Upper lobe of right lung (tissue), 1 donor: ENCODE measurements at places on chromosomes 6 and 20. TPM values are rescaled to one million over a fixed set of nuclear protein-coding genes. Genes with fewer than 3 reads are reported as not detected.

- DNase-seq = no peak
- H3K36me3 ChIP-seq = no peaks in the 10 kb centered on the region
- H3K27ac ChIP-seq = no peak overlapping the region
- no peaks in the 10 kb centered on the region for H3K4me1 ChIP-seq
Observed at GRCh38 chr20:60123652-60124051, 165.4 kb downstream of the CDH26 start.

GRCh38 chr6:163645560-163645959 is 231.0 kb downstream of the QKI start:
- no peak overlapping the region for H3K4me3 ChIP-seq
- DNase-seq = no peak
- no peak overlapping the region for H3K27ac ChIP-seq
- no peaks in the 10 kb centered on the region for H3K27me3 ChIP-seq
- H3K4me1 ChIP-seq = no peaks in the 10 kb centered on the region
- no peaks in the 10 kb centered on the region for H3K36me3 ChIP-seq

- no peak overlapping the region for H3K27ac ChIP-seq
- H3K4me3 ChIP-seq = no peak overlapping the region
- DNase-seq = no peak
- no peaks in the 10 kb centered on the region for H3K36me3 ChIP-seq
Observed at GRCh38 chr20:43404878-43405277, 52.8 kb upstream of the SRSF6 start.

- no peak overlapping the region for H3K27ac ChIP-seq
- no peaks in the 10 kb centered on the region for H3K4me1 ChIP-seq
- H3K4me3 ChIP-seq = no peak overlapping the region
- H3K27me3 ChIP-seq = peaks cover 9% of the 10 kb centered on the region
- no peaks in the 10 kb centered on the region for H3K36me3 ChIP-seq
- DNase-seq = peak; percentile 92
Observed at GRCh38 chr20:44384423-44385027, 29.0 kb downstream of the HNF4A start.

GRCh38 chr6:115133790-115134189 is 791.0 kb upstream of the HS3ST5 start:
- no peaks in the 10 kb centered on the region for H3K36me3 ChIP-seq
- H3K27me3 ChIP-seq = no peaks in the 10 kb centered on the region
- no peak overlapping the region for H3K27ac ChIP-seq
- no peak overlapping the region for H3K4me3 ChIP-seq
- H3K4me1 ChIP-seq = no peaks in the 10 kb centered on the region

- H3K4me3 ChIP-seq = no peak overlapping the region
- no peaks in the 10 kb centered on the region for H3K4me1 ChIP-seq
- peaks cover 9% of the 10 kb centered on the region for H3K27me3 ChIP-seq
Observed at GRCh38 chr6:168949981-168950857, 303.4 kb downstream of the THBS2 start.

DNA sequence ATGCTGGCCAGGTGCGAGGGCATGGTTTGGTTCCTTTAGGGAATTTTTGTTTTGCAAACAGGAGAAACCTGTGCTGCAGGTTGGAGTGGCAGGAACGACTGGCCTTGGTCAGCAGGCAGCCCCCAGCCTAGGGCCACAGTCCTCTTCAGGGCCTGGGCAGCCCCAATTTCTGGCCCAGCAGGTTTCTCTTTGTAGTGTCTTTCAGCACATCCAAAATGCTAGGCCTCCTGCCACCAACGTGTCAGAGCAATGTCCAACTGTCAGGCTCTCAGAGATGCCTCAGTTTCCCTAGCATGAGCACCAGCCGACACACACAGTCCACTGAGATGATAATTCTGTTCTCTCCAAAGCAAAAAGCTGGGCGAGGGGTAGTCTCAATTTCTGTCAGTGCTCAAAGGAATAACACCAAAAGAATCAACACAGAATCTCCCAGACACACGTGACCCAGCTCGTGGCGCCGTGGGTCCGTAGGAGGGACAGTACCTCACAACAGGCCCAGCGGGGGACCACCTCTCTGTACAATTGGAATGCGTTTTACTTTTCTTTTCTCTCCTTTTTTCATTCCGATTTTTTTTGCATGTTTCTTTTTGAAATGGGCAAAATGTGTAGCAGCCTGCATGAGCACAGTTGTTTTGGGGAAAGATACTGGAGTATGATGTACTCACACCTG is 125.9 kb downstream of the TAF4 start:
- H3K36me3 ChIP-seq = no peaks in the 10 kb centered on the region
- peak; percentile 48 for DNase-seq
- no peak overlapping the region for H3K27ac ChIP-seq

DNA sequence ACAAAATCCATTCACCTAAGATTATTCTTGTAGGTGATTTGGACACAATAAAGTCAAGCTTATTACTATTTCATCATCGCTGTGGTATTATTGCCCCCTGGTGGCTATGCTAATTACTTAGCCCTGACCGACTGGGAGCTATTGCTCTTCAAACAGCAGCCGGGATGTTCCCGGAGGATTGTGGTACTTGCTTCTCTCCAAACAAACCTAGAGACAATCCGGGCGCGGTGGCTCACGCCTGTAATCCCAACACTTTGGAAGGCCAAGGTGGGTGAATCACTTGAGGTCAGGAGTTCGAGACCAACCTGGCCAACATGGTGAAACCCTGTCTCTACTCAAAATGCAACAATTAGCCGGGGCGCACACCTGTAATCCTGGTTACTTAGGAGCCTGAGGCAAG is 15.4 kb upstream of the STMND1 start:
- H3K36me3 ChIP-seq = no peaks in the 10 kb centered on the region
- no peak for DNase-seq
- no peaks in the 10 kb centered on the region for H3K27me3 ChIP-seq
- no peak overlapping the region for H3K4me3 ChIP-seq
- no peaks in the 10 kb centered on the region for H3K4me1 ChIP-seq

DNA sequence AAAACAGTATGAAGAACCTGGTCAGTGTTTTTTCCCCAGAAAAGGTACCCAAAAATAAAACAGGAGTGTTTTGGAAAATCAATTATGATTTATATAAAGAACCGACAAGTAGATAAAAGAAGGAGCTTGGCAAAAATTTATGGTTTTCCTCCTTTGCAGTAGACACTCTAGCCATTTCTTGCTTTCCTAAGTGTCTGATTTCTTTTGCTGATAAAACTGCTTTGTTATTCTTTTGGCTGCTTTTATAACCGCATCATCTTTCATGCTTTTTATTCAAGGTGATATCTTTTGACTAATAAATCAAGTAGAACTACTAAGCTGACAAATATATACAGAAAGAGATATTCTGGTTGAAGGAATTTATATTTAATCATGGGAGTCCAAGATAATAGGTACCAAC is 16.6 kb downstream of the ATG5 start:
- H3K27ac ChIP-seq = no peak overlapping the region
- DNase-seq = no peak
- H3K36me3 ChIP-seq = peaks cover 24% of the 10 kb centered on the region
- no peak overlapping the region for H3K4me3 ChIP-seq
- no peaks in the 10 kb centered on the region for H3K27me3 ChIP-seq

DNA sequence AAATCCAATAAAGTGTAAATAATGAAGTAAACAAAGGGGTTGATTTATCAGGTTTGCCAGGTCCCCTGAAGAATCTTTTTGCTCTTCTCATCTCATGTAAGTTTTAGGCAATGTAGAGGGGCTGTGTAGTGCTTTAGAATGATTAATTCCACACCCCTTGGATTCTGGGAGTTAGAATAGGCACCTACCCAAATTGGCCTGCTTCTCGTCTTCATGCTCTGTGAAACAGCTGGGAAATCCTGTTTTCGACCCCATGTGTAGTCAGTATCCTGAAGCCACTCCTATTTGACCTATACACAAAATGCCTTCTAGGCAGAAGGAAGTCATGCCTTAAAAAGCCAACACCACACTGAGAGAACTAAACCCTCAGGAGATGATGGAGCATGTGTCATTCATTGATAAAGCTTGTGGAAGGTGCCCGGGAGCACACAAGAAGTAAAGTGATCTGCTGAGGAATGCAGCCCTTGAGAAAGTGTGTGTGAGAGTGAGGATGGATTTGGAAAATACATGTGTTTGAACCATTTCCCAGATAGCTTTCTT is 170.9 kb downstream of the KLHL32 start:
- H3K4me1 ChIP-seq = no peaks in the 10 kb centered on the region
- H3K4me3 ChIP-seq = no peak overlapping the region
- no peak overlapping the region for H3K27ac ChIP-seq
- DNase-seq = no peak
- H3K36me3 ChIP-seq = no peaks in the 10 kb centered on the region

DNA sequence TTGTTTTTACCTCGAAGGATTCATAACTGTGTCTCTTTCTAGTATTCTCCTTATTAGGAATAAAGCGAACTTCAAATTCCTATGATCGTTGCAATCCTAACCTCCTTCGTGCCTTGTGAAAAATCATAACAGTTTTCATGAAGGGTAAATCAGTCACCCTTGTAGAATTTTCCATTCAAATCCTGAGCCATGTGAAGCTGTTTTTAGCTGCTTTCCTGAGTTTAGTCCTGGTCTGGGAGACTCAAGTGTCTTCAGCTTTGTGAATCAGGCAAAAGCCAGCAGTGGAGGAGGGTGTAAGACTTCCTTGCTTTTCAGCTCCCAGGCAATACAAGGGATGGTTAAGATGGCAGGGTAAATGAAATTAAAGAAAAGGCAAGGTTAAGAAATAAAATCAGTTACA is 24.3 kb downstream of the GCNT2 start:
- DNase-seq = no peak
- no peaks in the 10 kb centered on the region for H3K27me3 ChIP-seq
- H3K36me3 ChIP-seq = no peaks in the 10 kb centered on the region
- no peak overlapping the region for H3K4me3 ChIP-seq
- H3K4me1 ChIP-seq = no peaks in the 10 kb centered on the region

DNA sequence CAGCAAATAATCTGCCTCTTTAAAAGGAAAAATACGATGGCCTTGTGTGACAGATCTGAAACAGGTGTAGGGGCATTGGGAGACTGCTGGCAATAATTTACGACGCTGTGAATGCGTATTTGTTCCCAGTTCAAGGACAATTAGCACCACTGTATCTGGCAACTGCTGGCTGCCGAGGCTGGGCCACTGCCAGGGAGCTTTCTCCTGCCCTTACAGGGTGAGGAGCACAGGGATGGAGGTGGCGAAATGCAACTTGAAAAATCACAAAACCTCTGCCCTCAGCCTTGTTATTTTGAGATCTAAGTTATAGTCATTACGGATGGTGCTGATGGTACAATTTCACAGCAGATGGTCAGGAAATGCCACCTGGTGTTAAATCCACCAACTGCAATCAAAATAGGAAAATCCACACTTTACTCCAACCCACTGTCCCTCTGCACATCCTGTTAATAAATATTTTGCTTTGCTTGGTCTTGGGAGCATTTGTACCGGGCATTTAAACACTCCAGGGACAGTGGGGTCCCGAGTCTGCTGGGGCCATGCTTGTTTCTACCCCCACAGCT is 6.4 kb downstream of the MYLK4 start:
- no peak for DNase-seq
- H3K36me3 ChIP-seq = no peaks in the 10 kb centered on the region
- H3K27me3 ChIP-seq = no peaks in the 10 kb centered on the region
- H3K27ac ChIP-seq = no peak overlapping the region

DNA sequence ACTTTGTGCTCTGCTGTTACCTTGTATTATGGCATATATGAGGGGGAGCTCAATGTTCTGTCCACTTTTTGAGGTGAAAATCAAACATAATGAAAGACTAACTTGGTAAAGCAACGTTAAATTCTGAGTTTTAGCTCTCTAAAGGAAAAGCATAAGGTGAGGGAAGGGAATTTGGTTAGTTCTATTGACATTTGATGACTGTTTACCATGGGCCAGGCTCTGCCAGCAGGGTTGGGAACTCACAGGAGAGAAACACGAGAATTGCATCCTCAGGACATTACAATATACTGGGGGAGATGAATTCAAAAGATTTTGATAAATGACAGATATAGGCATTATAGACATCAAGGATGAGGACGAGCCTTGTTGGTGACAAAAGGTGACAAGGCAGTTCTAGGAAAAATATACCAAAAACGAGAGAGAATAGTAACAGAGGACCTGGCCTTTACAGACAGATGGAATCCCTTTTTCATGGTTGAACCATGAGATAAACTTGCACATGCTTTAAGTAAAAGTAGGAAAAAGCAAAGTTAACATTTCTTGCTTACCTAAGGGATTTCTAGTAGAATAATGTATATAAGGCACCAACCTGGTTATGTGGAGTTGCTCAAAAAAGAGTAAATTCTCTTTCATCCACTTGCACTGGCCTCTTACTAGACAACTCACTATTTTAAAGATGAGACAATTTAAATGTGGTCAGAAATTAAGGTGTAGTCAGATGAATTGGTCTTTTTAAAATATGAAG is 191.4 kb downstream of the NKAIN2 start:
- no peak for DNase-seq
- H3K36me3 ChIP-seq = no peaks in the 10 kb centered on the region
- H3K4me1 ChIP-seq = no peaks in the 10 kb centered on the region
- no peaks in the 10 kb centered on the region for H3K27me3 ChIP-seq

DNA sequence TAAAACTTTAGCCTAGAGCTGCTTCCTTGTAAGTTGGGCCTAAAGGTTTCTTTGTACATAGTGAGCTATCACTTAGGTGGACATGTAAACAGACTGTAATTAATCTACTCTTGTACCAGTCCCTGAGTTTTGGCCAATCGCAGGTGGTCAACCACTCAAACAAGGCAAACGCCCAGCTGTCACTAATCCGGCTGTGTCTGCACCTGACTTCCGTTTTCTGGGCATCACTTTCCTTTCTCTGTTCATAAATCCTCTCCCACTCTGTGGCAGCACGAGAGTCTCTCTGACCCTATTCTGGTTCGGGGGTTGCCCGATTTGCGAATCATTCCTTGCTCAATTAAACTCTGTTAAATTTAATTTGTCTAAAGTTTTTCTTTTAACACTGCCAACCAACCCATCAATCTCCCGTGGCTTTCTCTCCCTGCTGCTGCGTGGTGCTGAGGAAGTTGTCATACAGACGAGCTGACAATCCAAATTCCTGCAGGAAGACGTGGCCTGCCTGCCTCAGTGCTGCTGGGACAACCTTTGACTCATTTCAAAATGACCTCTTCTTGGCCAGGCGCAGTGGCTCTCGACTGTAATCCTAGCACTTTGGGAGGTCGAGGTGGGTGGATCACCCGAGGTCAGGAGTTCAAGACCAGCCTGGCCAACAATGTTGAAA is 206.3 kb downstream of the QKI start:
- no peak for DNase-seq
- no peaks in the 10 kb centered on the region for H3K36me3 ChIP-seq
- no peaks in the 10 kb centered on the region for H3K4me1 ChIP-seq
- no peaks in the 10 kb centered on the region for H3K27me3 ChIP-seq
- no peak overlapping the region for H3K27ac ChIP-seq

- H3K27ac ChIP-seq = peak overlapping the region; percentile 89
- no peaks in the 10 kb centered on the region for H3K27me3 ChIP-seq
- H3K4me1 ChIP-seq = peaks cover 24% of the 10 kb centered on the region
- H3K4me3 ChIP-seq = peak overlapping the region; percentile 94
- H3K36me3 ChIP-seq = peaks cover 33% of the 10 kb centered on the region
Observed at GRCh38 chr6:44257753-44258324, 511 bp upstream of the SLC35B2 start.

GRCh38 chr6:81623106-81623759 is 129.2 kb downstream of the TENT5A start:
- no peaks in the 10 kb centered on the region for H3K4me1 ChIP-seq
- H3K36me3 ChIP-seq = no peaks in the 10 kb centered on the region
- no peak overlapping the region for H3K4me3 ChIP-seq
- DNase-seq = no peak

Gene LATS1
- total RNA-seq = 29.8 TPM

Gene UCKL1
- total RNA-seq = 38.9 TPM

Gene RRAGD
- 44.0 TPM for total RNA-seq

Gene COL12A1
- 44.3 TPM for total RNA-seq

Gene FABP7
- total RNA-seq = not detected

Gene RIPPLY2
- total RNA-seq = not detected

Gene OPN5
- total RNA-seq = not detected

Gene CRISP2
- not detected for total RNA-seq

Gene LGSN
- total RNA-seq = 0.38 TPM
